Epithelial cell of proximal tubule (primary cell): ENCODE measurements at places on chromosomes 3 and 15.

DNA sequence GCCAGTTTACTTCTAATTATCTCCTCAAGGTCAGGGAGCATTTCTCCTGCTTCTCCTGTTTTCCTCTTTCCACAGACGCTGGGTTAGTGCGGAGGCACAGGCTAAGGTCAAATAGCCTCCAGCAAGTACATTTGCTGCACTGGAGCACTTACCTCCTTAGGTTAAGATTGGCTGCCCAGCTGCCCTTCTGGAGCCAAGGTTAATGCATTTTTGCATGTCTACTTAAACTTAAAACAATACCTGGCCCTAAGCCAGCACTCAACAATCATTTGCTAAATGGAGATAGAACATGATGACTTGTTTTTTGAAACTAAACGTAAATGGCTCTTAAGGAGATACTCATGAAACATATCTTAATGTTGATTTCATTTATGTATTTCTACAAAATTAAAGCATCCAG is 83.5 kb downstream of the SSR3 start:
- DNase-seq, result no peak

DNA sequence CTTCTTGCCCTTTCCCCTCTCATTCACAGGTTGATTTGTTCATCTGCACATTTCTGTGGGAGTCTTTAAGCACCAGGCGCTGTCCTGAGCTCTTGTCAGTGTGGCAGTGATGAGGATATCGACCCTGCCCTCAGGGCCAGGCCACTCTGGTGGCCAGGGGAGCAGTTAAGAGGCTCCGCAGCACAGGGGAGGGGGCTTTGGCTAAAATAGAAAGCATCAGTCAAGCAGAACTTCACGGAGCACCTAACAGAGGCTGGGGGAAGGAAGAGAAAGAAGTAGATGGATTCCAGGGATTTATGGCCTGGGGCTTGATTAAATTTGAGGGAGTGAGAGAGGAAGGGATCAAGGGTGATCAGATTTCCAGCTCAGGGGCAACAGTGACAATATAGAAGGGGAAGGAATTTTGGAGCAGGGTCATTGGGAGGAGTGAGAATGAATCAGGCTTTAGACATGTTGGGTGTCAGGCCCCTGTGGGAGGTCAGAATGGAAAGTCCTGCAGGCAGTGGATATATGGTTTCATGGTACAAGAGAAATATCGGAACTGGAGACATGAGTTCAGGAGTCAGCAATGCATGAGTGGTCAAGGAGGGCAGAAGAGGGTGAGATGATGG is 73.0 kb upstream of the GLCE start:
- no peak for DNase-seq

DNA sequence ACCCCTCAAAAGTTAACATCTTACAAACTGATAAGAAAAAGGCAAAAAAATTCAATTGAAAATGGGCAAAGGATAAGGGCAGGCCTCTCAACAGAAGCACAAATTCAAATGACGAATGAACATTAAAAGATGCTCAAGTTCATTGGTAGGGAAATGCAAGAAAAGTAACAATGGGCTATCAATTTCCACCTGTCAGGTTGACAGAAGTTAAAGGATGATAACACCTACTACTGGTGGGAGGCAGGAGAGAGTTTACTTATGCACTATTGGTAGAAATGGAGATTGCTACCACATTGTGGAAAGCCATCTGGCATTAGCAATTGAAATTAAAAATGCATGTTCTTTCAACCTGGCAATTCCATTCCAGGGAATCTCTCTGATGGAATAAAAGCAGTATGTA is 35.6 kb upstream of the TNFAIP8L3 start:
- no peak for DNase-seq

DNA sequence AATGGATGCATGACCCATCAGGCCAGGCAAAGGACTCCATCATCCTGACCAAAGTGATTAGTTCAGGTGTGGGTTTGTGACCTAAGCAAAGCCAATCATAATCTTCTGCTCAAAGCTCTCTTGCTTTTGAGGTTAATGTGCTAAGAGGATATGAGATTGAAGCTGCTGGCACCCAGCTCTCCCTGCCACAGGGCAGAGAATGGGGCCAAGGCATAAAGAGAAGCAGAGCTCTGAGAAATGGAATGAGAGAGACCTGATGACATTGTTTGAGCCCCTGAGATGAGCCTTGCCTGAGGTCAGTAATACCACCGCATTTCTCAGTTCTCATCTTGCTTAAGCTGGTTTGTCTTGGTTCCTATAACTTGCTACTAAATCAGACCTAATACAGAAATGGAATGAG is 6.4 kb upstream of the PARP6 start:
- no peak for DNase-seq

- DNase-seq, result no peak
Observed at GRCh38 chr3:183815563-183815940, 9.8 kb downstream of the MAP6D1 start.

GRCh38 chr15:87760547-87761314 is 495.8 kb downstream of the NTRK3 start:
- no peak for DNase-seq

GRCh38 chr15:48888836-48889235 is 10.9 kb downstream of the EID1 start:
- DNase-seq, result no peak

- DNase-seq, result no peak
Observed at GRCh38 chr3:156305672-156306071, 185.3 kb downstream of the KCNAB1 start.

- DNase-seq, result peak; percentile 73
Observed at GRCh38 chr3:161171113-161171512, 50.0 kb upstream of the NMD3 start.

DNA sequence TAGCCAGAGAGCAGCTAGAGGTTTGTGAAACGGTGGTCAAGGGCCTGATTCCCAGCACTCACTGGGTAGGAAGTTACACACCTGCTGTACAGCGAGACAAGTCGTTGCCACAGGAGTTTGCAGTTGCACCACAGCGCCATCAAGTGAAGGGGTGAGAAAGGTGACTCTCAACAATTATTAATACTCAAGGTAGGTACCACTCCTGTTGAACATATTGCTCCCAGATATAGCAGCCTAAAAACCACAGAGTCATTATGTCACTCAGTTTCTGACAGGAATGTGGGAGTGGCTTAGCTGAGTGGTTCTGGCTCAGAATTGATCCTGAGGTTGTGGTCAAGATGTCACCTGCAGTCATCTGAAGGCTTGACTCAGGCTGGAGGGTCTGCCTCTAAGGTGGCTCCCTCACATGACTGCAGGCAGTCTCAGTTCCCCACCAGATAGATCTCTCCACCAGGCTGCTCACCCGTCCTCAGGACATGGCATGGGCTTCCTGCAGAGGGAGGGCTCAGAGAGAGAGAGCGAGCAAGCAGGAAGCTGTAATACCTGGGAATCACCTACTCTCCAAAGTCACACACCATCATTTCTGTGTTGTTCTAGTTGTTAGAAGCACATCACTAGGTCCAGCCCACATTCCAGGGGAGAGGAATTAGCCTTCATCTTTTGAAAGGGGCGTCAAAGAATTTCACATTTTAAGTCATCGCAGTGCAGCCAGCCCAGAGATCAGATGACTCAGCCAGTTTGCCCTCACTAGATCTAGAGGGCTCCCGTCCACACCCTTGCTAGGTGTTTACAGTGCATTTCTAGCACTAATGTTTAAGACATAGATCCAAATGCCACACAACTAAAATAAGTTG is 17.0 kb upstream of the ANO10 start:
- DNase-seq, result no peak

GRCh38 chr3:104385421-104385820 is 981.3 kb upstream of the ALCAM start:
- no peak for DNase-seq

DNA sequence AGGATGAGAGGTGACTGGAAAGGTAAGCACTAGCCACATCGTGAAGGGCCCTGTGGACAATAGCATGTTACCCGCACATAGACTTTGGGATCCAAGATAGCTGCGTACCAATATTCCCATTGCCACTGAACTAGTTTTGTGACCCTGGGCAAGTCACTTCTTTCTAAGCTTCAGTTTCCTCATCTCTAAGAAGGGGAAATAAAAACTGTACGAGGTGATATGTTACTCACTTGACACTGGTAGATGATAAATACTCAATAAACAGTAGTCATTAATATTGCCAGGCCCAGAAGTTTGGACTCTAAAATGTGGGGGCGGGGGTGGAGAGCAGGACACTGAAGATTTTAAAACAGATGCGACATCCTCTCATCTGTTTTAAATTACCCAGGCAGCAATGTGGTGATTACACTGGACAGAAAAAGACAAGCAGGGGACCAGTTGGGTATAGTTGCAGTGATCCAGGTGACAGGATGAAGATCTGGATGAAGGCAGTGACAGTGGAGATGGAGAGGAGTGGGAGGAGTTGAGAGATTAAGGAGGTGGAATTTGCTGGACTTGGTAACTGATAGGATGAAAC is 2.5 kb downstream of the ATG7 start:
- DNase-seq, result no peak

DNA sequence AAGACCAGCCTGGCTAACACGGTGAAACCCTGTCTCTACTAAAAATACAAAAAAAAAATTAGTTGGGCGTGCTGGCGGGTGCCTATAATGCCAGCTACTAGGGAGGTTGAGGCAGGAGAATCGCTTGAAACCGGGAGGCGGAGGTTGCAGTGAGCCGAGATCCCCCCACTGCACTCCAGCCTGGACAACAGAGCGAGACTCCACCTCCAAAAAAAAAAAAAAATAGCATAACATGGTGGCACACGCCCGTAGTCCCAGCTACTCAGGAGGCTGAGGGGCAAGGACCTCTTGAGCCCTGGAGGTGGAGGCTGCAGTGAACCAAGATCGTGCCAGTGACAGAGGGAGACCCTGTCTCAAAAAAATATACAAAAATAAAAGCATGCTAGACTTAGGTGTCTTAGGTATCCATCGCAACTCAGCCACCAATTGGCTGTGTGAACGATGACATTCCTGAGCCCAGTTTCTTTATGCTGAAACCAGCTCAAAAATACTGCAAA is 6.2 kb downstream of the PLCH1 start:
- no peak for DNase-seq

DNA sequence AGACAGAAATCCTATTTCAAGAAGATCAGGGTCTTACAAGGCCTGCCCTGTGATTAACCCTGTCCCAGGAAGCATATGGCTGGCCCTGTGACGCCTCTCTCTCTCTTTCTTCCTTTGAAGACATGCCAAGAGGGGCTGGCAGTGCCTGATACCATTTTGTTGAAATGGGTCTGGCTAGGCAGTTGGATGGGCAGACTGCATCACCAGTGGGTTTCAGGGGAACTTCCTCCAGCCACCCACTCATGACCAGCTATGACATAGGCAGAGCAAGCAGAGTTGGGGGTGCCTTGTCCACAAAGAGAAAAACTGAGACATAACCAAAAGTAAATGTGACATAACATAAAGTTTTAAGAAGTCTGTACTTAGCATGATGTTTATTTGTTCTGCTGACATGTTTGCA is 31.4 kb upstream of the MANF start:
- DNase-seq, result no peak

DNA sequence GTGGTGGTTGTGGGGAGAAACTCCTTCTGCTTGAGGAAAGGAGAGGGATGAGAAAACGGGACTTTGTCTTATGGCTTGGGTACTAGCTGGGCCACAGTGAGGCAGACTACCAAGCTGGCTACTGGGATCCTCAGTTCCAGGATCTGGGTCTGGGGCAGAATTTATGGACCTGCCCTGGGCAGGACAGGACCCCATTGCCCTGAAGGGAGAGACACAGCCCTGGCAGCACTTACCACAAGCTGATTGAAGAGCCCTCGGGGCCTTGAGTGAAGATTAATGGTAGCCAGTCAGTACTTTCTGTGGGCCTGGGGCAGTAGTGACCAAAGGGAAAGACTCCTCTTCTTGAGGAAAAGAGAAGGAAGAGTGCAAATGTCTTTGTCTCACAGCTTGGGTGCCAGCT is 799.7 kb downstream of the SI start:
- DNase-seq, result no peak

GRCh38 chr15:99252326-99252725 is 1.0 kb downstream of the LRRC28 start:
- no peak for DNase-seq

GRCh38 chr15:34582461-34583371 is 735 bp downstream of the GOLGA8B start:
- DNase-seq, result no peak

DNA sequence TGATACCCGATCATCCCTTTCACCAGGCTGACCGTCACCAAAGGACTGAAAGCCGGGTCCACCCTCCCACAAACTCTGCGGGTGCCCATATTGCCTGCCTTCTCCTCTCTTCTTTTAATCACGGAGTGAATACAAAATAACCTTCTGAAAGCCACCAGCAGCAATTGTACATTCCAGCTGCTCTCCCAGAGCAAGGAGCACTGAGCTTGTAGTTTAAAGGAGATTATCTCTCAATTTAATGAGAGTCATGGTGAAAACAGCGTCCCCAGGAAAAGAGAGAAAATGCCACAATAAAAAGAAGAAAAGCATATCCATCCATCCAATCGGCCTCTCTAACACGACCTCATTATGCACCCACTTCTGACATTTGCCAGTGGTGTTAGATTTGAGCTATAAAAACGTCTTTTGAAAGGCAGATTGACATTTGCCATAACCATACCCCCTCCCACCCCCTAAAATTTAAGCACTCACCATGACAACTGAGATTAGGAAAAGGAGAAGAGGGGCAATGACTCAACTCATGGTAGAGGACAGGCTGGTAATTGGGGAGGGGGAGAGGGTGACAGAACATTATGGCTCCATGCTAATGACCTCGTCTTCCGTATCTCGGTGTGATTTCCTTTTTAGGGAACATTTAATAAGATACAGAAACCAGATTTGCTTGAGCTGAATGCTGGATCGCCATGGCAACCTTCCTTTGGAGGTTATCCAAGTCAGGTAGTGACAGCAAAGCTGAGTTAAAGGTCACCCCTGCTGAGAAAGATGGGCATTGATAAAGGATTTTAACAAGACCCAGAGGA is 106.2 kb downstream of the ST8SIA2 start:
- DNase-seq, result no peak

DNA sequence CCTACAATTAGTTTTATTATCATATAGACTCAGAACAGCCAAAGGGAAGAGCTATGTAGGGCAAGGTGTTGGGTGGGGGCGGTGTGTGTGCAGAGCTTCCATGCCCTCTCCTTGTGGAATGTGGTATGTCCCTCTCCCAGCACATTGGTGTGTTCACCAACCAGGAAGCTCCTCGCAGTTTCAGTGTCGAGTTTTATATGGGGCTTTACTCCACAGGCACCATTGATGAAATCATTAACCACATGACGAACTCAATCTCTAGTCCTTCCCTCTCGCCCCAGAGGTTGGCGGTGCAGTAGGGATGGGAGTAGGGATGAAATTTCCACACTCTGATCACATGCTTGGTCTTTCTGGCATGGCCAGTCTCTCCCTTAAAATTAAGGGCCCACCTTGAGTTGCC is 13.6 kb upstream of the SRP14 start:
- DNase-seq, result no peak

- DNase-seq, result no peak
Observed at GRCh38 chr15:78709263-78709882, 68.4 kb upstream of the CHRNB4 start.

GRCh38 chr15:89822026-89822425 is 7.4 kb upstream of the ANPEP start:
- DNase-seq, result no peak

DNA sequence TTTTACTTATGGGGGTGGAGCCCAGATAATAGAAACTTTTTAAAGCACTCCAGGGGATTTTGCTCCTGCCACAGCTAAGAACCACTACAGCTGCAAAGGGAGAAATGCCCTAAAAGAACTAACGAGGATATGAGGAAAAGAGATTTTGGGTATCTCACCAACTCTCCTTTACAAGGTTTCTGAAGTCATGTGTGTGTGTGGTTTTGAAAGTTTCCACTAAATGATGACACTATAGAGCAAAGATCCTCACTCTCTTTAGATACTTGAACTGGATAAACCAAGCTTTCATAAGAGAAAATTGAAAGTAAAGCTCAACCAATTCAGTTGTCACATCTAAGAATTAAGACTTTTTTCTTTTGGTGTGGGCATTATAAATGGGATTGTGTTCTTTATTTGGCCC is 455.3 kb upstream of the ALCAM start:
- no peak for DNase-seq
